ENCODE measurements at places on chromosomes 4 and X.

DNA sequence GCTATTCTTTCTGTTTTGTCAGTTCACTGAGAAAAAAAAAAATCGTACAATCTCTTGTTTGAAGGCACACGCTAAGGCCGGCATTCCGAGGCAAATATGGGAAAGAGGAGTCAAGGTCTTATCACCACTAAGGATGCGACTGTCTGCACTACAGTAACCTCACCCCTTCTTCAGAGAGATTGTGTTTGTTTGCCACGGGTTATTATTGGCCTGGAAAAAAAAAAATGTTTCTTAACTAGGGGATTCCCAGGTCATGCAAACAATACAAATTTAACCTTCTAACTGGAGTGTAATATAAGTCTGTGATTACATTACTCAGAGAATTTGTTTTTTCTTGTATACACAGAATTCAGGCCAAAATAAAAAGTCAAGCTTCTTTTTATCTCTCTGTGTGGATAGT, 168.3 kb downstream of the TMA16 start:
- DNase-seq: no peak

DNA sequence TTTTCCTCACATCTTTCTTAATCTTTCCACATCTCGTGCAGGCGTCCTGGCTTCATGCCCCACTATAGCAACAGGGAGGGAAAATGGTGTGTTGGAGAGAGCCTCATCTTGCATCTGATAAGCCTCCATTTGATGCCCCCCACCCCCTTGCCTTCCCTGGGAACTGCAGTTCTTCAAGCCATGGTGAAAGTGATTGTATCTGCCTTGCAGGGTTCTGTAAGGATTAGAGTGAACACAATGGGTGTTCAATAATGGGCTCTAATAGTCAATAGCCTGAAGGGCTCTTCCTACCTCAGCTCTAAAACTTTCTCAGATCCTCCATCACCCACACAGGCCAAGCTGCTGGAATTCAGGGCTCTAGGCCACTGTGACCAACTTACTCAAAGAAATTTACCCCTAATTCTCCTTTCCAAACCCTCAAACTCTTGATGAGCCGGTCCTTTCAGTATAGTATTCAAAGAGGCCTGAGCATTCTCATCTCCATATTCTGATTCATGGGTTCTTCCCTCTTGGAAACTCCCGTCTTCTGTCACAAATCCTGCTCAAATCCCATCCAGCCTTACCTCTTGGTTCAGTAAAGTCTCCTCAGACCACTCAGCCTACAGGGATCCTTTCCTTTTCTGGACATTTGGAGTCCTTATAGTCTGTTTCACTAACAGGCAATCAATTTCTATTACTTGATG, 128.3 kb upstream of the TRIM2 start:
- DNase-seq: no peak

DNA sequence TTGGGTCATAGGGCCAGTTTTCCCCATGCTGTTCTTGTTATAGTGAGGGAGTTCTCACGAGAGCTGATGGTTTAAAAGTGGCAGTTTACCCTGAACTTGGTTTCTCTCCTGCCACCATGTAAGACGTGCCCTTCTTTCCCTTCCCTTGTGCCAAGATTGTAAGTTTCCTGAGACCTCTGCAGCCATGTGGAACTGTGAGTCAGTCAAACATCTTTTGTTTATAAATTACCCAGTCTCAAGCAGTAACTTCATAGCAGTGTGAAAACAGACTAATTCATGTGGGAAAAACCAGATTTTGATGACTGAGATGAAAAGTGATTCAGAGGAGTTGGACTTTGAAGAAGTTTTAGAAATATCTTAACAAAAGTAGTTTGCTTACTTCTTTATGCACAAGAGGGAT, 101.4 kb downstream of the ARHGAP10 start:
- DNase-seq: no peak

DNA sequence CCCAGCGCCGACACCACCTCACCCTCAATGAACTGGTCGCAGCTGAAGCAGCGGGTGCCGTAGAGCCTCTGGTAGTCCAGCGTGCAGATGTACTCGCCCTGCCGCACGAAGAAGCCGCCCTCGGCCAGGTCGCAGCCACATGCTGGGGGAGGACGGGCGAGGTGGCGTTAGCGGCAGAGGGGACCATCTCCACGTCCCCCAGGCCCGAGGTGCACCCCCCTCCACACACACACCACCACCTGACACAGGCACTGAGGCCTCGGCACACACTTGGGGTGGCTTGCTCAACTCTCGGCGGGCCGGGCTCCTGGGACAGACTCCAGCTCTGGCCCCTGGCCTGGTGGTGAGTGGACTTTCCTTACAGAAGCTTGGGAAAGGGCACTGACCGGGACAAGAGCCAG, 61.5 kb downstream of the ABLIM2 start:
- DNase-seq: no peak

DNA sequence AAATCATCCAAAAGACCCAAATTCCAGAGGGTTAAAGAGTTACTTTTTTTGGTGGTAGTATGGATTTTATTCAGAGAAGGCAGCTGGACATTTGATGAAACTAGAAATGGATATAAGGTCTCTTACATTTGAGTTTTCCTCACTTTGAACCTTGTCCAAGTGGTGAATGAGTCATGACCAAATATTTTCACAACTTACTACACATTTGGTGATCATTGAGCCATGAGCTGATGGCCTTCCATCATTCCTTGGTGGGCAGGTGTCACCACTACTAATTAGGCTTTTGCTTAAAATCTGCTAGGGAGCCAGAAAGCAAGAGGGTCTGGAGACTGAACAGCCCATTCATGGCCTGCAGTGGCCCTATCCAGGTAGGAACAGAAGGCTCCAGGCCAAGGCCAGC, 620.2 kb upstream of the INTU start:
- DNase-seq: no peak

- DNase-seq: no peak
These were observed 107.6 kb downstream of the DCTD start for GRCh38 chr4:182809417-182810102.

DNA sequence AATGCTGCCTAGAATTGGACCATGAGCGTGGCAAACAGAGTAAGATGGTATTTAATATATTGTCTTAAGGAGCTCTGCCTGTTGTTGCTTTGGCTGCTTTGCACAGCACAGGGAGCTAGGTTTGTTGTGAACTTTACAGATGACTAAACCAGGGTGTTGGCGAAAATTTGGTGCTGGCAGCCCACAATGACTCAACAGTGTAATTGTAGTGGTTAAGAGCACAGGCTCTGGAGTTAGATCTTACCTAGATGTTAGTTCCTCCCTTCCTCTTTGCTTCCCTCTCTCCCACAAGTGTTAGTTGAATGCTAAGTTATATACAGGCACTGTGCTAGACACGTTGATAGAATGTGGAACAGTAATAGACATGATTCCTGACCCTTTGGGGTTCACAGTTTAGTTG, 128.9 kb upstream of the TRPC5 start:
- DNase-seq: no peak

DNA sequence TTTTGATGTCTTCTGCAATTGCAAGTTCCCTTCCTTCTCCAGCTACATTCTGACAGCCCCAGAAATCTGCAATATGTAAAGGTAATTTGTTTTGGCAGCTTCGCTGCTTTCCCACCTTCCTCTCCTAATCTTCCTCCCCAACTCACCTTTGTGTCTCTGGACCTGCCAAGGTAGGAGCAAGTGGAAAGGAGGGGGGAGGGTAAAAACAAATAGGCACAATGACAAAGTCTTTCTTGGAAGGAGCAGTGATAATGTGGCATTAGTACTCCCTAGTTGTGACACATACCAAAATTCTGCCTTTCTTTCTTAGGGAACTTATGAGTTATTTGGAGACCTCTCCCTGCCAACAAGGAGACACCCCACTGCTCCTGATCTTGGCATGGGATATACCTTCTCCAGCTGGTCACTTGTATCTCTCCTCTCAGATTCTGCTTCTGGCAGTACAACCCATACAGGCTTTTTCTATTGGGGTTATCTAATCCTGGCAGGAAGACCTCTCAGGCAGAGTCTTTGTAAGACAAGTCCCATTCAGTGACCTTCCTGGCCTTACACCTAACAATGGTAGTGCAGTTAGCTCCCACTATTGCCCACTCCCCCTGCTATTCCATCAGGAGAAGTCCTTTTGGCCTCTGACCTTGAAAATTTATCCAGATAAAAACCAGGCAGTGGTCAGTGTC, 24.2 kb downstream of the F8 start:
- DNase-seq: no peak

GRCh38 chrX:11180571-11180970, 69.4 kb downstream of the HCCS start:
- DNase-seq: no peak

GRCh38 chr4:6019316-6020263, 1.4 kb upstream of the C4orf50 start:
- peak; percentile 58 for DNase-seq

All from 8988T (cell line).